Activated T-cell treated with anti-CD3 and anti-CD28 coated beads, Interleukin-2, amount 50 U/mL, for 72 hours (primary cell): ENCODE measurements at places on chromosomes 7 and 10. TPM values are rescaled to one million over a fixed set of nuclear protein-coding genes. Genes with fewer than 3 reads are reported as not detected.

GRCh38 chr10:70118196-70118595 is 14.4 kb downstream of the AIFM2 start:
- no peaks in the 10 kb centered on the region for H3K27me3 ChIP-seq
- DNase-seq, result no peak
- no peaks in the 10 kb centered on the region for H3K36me3 ChIP-seq
- peaks cover 7% of the 10 kb centered on the region for H3K4me1 ChIP-seq
- H3K4me3 ChIP-seq, result no peak overlapping the region
- H3K27ac ChIP-seq, result no peak overlapping the region

DNA sequence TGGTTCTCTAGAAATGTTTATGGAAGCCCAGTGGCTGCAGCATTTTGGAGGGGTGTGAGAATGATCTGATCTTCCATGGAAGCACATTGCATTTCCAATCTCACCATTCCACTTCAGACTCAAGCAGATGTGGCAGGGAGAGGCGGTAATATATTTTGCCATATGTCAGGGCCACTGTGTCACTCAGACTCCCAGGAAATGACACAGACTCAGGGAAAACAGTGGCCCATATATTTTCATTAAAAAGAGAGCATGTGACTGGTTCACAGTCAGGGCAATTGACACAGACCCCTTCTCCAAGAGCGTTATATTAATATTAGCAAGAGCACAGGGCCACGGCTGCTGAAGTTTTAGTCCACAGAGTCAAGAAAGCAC is 149.3 kb upstream of the NRP1 start:
- no peak overlapping the region for H3K4me3 ChIP-seq
- H3K27ac ChIP-seq, result no peak overlapping the region
- no peak for DNase-seq
- H3K36me3 ChIP-seq, result no peaks in the 10 kb centered on the region
- H3K27me3 ChIP-seq, result no peaks in the 10 kb centered on the region

DNA sequence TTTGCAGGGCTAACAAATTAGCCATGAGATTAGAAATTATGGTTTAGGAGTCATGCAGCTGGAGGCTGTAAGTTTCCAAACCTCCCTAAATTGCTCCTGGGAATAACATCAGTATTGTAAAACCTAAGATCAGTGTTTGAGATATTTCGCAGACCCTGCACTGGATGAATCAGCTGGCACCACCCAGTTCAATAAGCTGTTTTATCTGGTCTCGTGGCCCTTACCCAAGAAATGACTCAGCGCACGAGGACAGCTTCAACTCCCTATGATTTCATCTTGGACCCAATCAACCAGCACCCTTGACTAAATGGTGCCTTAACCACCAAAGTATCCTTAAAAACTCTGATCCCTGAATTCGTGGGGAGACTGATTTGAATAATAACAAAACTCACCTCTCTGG is 482.0 kb upstream of the PCDH15 start:
- H3K27me3 ChIP-seq, result no peaks in the 10 kb centered on the region
- no peak overlapping the region for H3K4me3 ChIP-seq
- no peak overlapping the region for H3K27ac ChIP-seq
- H3K4me1 ChIP-seq, result no peaks in the 10 kb centered on the region
- no peak for DNase-seq
- no peaks in the 10 kb centered on the region for H3K36me3 ChIP-seq

GRCh38 chr10:108862676-108863350 is 1060.5 kb downstream of the XPNPEP1 start:
- no peak overlapping the region for H3K4me3 ChIP-seq
- DNase-seq, result no peak
- no peaks in the 10 kb centered on the region for H3K36me3 ChIP-seq
- H3K27me3 ChIP-seq, result no peaks in the 10 kb centered on the region
- H3K27ac ChIP-seq, result no peak overlapping the region
- H3K4me1 ChIP-seq, result no peaks in the 10 kb centered on the region

DNA sequence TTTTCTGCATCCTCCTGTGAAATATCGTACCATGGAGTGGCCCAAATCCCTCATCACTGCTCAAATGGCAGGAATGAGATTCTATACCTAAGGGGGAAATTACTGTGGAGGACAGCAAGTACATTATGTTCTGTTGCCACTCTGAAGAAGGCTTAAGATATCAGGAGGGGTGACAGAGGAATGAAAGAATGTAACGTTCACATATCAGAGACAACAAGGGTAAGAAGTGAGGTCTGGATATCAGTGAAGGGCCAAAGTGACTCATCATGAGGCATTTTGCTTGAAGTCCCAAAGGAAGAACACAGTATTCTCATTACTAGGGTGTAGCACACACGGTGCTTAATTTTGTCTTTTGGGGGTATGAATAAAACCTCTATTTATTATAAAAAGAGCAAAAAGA is 71.5 kb upstream of the SLC13A1 start:
- no peak overlapping the region for H3K27ac ChIP-seq
- no peaks in the 10 kb centered on the region for H3K36me3 ChIP-seq
- H3K4me1 ChIP-seq, result no peaks in the 10 kb centered on the region
- DNase-seq, result no peak
- H3K27me3 ChIP-seq, result no peaks in the 10 kb centered on the region
- H3K4me3 ChIP-seq, result no peak overlapping the region

The C10orf62 gene
- total RNA-seq, result not detected

The RBAK gene
- 14.8 TPM for total RNA-seq

The ORC5 gene
- 21.5 TPM for total RNA-seq

GRCh38 chr7:52168085-52168484 is 851.5 kb upstream of the COBL start:
- no peak overlapping the region for H3K27ac ChIP-seq
- H3K4me1 ChIP-seq, result no peaks in the 10 kb centered on the region
- H3K4me3 ChIP-seq, result no peak overlapping the region
- no peak for DNase-seq
- H3K27me3 ChIP-seq, result no peaks in the 10 kb centered on the region

- no peaks in the 10 kb centered on the region for H3K27me3 ChIP-seq
- H3K27ac ChIP-seq, result peak overlapping the region; percentile 59
- H3K36me3 ChIP-seq, result no peaks in the 10 kb centered on the region
- no peak for DNase-seq
- peak overlapping the region; percentile 49 for H3K4me3 ChIP-seq
- peaks cover 29% of the 10 kb centered on the region for H3K4me1 ChIP-seq
These were observed 80.6 kb downstream of the PRKAG2 start for GRCh38 chr7:151796091-151796870.

The FAM131B gene
- total RNA-seq, result 3.1 TPM

The MOGAT3 gene
- not detected for total RNA-seq

DNA sequence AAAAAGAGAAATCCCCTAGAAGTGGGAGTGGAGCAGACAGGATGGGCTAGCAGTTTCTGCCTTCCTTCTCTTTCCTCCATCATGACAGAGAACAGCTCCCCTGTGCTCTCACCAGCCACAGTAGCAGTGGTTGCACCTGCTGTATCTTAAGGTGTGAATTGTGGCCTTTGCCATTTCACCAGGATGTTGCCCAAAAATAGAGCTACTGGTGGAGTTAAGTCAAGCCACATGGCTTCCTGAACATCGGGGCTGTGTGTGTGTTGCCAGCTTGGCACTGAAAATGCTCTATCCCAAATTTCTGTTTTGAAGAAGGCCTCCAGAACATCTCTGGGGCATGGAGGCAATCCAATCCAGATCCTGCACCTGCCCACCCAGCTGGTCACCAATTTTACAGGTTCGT is 348.7 kb downstream of the EXOC4 start:
- DNase-seq, result no peak

GRCh38 chr10:85593226-85593772 is 773.3 kb downstream of the GRID1 start:
- no peaks in the 10 kb centered on the region for H3K27me3 ChIP-seq
- H3K4me1 ChIP-seq, result peaks cover 15% of the 10 kb centered on the region
- no peaks in the 10 kb centered on the region for H3K36me3 ChIP-seq

GRCh38 chr10:36026656-36027390 is 384.7 kb upstream of the FZD8 start:
- no peaks in the 10 kb centered on the region for H3K27me3 ChIP-seq
- no peaks in the 10 kb centered on the region for H3K36me3 ChIP-seq
- H3K4me1 ChIP-seq, result no peaks in the 10 kb centered on the region
- no peak overlapping the region for H3K4me3 ChIP-seq

- no peak for DNase-seq
- H3K27ac ChIP-seq, result no peak overlapping the region
- no peak overlapping the region for H3K4me3 ChIP-seq
- no peaks in the 10 kb centered on the region for H3K27me3 ChIP-seq
- no peaks in the 10 kb centered on the region for H3K4me1 ChIP-seq
- no peaks in the 10 kb centered on the region for H3K36me3 ChIP-seq
These were observed 169.6 kb downstream of the POM121L12 start for GRCh38 chr7:53205006-53205405.

DNA sequence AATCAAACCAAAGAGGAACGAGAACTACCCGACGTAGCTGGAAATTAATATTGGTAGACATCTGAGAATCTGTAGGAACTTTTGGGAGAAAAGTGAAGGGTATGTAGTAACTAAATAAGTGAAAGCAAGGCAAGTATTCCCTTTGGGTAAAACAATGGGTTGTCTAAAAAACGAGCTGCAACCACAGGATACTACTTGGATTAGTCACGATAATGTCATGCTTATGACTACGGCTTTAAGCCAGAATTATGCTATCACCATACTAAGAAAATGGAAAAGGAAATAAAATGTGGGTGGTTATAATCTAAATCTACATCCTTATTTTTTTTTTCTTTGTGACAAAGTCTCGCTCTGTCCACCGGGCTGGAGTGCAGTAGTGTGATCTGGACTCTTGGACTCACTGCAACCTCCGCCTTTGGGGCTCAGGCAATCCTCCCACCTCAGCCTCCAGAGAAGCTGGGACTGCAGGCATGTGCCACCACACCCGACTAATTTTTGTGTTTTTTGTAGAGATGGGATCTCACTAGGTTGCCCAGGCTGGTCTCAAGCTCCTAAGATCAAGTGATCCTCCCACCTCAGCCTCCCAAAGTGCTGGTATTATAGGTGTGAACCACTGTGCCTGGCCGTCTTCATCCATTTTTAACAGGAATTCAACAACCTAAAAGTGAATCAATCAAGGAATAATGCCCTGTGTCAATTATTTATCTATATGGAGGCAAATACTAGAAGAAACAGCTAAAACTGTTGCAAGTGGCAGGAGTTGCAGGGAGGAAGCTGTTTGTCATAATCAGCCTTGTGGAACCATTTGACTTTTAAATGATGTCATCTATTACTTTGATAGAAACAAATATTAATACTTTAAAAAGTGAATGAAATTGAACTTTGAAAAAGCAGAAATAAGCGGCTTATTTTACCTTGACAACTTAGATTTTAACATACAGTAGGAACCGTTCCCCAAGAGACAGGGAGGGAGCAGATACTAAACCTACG is 189.3 kb downstream of the PRPF18 start:
- DNase-seq, result no peak
- H3K36me3 ChIP-seq, result no peaks in the 10 kb centered on the region
- H3K27me3 ChIP-seq, result no peaks in the 10 kb centered on the region
- H3K27ac ChIP-seq, result no peak overlapping the region
- peaks cover 4% of the 10 kb centered on the region for H3K4me1 ChIP-seq
